Epithelial cell of prostate (primary cell): ENCODE measurements at places on chromosomes 5 and 9.

- no peak for DNase-seq
These were observed 35.1 kb downstream of the PCDHGC5 start for GRCh38 chr5:141523991-141524390.

DNA sequence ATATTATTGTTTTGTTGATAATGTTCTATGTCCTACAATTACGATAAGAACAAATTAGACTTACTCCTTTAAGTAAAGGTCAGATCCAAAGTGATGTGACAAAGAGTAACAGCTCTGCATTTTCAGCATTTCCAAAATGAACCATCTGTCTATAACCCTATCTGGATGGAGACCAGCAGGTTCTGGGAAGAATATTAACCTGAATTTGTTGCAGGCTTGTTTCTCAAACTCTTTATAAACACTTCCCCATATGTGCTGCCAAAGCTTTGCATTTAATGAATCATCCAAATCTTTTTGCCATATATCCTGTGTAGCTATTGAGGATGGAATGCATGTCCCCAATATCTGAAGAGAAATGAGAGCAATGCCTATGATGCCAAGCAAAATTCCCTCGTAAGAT, 198.9 kb upstream of the SLC27A6 start:
- no peak for DNase-seq

DNA sequence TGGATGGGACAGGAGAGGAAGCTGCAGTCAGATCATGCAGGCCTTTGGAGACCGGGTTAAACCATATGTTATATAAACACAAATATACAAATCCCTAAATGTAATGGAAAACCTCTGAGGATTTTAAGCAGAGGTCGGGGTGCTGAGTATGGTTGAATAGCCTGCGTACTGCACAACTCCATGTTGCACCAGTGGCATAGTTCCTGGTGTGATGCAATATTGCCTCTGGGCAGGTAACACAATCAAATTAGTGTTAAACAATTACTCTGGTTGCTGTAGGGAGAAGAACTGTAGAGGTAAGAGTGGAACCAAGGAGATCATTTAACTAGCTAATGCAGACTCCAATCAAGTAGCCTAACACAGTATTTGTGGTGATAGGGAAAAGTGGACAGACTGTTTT, 21.3 kb upstream of the RNF145 start:
- DNase-seq: no peak

DNA sequence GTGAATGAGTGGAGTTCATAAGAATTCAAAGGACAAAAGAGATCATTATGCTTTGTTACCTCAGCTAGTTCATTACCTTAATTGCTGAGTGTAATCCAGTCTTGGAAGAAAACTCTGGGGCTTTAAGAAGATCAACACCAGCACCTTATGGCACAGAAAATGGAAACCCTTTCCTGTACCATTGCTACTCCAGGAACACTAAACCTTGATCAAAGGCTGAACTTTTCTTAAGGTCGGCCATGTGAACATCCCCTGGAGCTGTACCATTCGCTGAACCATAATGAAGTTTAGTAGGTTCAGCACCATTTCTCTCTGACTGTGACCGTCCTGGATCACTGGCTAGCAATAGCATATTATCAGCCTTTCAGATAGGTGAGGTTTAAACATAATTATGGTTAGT, 97.4 kb downstream of the PBX3 start:
- no peak for DNase-seq

- DNase-seq: no peak
These were observed 51.9 kb upstream of the TBC1D9B start for GRCh38 chr5:179959641-179960040.

DNA sequence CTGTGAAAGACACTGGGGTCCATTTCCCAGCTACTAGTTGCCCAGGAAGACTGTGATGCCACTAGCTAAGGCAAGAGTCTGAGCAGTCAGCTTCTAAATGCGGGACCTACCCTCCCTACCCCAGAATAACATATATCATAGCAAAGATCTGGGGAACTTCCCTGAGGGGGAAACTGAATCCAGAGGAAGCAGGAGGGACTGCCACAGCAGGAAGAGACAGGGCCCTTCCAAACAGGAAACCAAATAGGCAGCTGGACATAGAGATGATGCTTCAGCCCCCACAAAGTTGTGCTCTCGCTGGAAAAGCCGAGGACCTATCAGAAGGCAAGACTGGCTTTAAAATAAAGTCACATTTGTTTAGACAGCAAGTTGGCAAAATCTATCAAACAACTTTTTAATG, 51.1 kb downstream of the KLHL3 start:
- DNase-seq: no peak

- DNase-seq: no peak
These were observed 55.7 kb upstream of the EQTN start for GRCh38 chr9:27352457-27353165.

DNA sequence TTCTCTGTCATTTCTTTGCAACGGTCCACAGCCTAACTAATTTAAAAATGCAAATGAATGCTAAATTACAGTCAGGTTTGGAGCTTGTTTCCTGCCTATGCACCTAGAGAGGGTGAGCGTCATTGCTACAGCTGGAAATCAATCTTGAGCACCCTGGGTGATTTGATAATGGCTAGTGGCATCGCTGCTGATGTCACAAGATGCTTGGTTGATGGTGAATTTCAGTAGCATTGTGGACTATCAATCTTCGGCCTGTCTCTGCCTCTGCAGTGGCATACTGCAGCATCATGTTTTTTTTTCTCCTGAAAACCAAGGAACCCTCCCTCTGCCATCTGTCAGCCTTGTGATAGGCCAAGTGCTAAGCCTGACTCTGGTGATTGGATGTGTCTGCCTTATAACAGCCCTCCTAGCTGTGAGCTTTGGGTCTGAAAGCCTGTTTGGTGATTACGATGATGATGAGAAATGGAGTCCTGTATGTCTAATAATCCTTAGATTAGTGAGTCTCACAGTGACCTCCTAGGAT, 75.3 kb downstream of the NMUR2 start:
- no peak for DNase-seq

- DNase-seq: no peak
These were observed 624.9 kb upstream of the GRAMD2B start for GRCh38 chr5:125798307-125798706.

GRCh38 chr5:6722015-6722414, 8.8 kb downstream of the TENT4A start:
- no peak for DNase-seq

DNA sequence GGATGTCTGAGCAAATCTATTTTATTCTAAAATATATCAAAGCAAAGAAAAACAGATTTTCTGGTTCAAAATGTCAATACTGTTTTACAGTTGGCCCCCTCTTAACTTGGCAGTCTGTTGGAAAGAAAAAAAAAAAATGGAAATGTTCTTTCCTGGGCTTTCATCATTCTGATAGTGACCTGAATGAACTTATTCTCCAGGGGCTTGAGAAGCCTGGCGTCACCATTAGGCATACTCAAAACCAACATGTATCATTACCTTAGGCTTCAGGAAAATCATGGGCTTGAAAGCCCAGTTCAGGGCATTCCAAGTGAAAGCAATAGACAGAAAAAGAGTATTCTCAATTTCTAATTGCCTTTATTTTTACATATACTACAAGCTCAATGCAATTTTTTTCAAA, 283.7 kb upstream of the PUM3 start:
- no peak for DNase-seq

DNA sequence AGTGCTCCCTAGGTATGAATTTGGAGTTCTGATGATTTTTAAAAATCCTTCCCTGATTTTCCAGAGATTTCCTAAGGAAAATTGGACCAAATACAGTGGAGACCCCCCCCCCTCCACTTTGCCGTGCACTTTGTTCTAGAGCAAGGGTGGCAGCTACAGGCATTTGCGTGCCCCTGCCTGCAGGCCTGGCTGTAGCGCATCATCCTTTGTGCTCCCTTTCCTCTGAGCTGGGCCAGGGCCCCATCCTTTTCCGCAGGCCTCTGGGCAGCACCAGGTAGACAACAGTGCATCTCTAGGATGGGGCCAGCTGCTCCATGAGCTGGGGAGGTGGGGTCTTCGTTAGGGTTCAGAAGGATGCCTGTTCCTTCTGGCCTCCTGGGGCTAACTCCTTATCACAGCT, 39.6 kb downstream of the TRIO start:
- DNase-seq: no peak

- DNase-seq: no peak
These were observed 100.6 kb upstream of the TARS1 start for GRCh38 chr5:33340195-33340594.

DNA sequence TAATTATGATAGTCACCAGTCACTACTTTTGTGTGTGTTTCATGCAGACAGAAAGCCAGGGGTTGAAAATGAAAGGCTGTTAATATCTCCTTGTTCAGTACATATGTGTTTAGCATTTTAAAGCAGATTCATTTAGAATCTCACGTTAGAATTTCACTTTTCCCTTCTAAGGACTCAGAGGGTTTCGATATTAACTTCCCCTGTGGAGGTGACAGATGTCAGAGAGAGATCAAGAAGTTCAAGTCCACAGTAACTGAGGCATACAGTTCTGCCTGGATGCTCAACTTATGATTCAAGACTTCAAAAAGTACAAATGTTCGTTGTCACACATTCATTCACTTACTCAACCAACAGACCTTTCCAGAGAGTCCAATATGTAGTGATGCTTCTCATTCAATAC, 251.1 kb downstream of the EBF1 start:
- no peak for DNase-seq

DNA sequence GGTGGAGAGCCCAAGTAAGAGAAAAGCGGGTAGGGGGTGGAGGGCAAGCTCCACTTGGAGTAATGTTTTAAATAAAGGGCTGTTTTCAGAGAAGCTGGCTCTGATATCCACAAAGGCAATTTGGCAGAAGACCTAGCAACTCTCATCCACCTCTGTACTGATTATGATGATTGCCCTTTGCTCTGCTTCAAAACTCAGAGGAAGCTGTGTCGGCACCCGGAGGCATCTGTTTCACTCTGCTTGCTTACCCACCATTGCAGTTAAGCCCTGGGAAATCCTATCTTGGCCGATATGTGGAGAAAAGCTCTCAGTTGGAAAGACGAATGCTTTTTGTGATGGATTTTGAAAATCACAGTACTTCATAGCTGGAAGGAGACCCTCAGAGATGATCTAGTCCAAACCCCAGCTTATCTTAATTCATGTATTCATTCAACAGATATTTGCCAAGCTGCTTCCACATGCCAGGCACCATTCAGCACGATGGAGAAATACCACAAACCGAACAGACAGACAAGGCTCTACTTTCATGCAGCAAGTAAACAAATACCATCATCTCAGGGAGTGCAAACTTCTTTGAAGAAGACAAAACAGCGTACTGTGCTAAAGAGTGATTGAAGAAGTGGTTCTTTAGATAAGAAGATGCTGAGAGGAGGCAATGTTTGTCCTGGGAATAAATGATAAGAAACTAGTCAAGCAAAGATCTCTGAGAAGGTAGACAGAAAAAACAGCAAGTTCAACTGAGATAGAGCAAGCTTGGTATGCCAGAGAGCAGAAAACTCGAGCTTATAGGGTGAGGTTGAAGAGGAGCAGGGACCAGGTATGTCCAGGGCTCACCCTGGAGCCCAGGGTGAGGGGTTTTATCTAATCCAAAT, 140.4 kb upstream of the SPDL1 start:
- DNase-seq: no peak

DNA sequence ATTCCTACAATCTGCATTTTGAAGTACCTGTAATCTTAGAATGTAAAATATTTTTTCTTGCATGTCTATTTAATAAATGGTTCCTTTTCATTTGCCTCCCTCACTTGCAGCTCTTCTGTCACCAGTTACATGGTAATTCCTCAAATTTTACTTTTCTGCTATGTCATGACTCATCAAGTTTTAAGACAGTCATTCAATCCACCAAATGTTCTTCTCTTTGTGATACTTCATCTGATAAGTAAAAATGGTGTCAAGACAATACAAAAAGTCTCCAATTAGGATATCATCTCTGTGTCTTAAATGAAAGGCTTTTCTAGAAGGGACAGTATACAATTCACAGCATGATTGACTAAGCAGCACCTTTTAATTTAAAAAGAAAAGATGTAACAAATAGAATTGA, 104.9 kb upstream of the FTMT start:
- DNase-seq: no peak

- DNase-seq: no peak
These were observed 123.6 kb downstream of the MYO10 start for GRCh38 chr5:16812448-16812847.

DNA sequence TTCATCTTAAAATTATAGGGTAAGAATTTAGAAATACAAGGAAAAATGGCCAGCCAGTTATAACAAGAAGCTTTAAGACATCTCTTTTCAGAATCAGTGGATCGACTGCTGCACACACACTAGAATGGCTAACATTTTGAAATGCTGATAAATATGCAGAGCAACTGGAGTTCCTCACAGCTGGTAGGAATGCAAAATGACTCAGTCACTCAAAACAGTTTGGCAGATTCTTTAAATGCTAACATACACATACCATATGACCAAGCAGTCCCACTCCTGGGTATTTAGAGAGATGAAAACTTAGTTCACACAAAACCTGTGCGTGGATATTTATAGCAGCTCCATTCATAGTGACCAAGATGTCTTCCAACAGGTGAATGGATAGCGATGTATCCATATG, 23.2 kb upstream of the PSAT1 start:
- no peak for DNase-seq

DNA sequence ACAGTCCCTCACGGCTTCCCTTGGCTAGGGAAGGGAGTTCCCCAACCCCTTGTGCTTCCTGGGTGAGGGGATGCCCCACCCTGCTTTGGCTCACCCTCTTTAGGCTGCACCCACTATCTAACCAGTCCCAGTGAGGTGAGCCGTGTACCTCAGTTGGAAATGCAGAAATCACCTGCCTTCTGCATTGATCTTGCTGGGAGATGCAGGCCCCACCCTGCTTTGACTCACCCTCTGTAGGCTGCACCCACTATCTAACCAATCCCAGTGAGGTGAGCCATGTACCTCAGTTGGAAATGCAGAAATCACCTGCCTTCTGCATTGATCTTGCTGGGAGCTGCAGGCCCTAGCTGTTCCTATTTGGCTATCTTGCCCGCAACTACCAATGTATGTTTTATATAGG, 44.7 kb downstream of the CCL28 start:
- DNase-seq: peak; percentile 48

- no peak for DNase-seq
These were observed 52.8 kb upstream of the XPA start for GRCh38 chr9:97749928-97750327.

GRCh38 chr9:115350548-115350947, 232.6 kb upstream of the TNC start:
- no peak for DNase-seq

DNA sequence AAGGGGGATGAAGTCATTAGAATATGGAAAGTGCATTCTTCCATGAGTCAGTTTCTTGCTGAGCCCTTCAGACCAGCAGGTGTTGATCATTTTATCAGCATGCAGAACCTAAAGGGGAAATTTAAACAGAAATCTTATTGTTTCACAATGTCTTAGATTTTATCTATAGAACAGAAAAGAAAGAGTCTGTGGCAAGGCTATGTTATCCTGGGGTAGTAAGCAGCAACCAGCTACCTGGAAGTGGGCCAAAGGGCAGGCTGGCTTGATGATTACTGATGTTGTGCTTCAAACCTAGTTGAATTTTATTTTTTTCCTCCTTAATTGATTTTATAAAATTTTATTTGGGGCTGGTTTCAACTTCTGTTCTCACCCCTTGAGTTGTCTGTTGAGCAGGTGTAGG, 101.5 kb downstream of the LRRC70 start:
- DNase-seq: no peak

- no peak for DNase-seq
These were observed 13.6 kb upstream of the SLC22A4 start for GRCh38 chr5:132280371-132281240.
